ENCODE measurements at places on chromosomes 1 and 21. TPM values are rescaled to one million over a fixed set of nuclear protein-coding genes. Genes with fewer than 3 reads are reported as not detected.

DNA sequence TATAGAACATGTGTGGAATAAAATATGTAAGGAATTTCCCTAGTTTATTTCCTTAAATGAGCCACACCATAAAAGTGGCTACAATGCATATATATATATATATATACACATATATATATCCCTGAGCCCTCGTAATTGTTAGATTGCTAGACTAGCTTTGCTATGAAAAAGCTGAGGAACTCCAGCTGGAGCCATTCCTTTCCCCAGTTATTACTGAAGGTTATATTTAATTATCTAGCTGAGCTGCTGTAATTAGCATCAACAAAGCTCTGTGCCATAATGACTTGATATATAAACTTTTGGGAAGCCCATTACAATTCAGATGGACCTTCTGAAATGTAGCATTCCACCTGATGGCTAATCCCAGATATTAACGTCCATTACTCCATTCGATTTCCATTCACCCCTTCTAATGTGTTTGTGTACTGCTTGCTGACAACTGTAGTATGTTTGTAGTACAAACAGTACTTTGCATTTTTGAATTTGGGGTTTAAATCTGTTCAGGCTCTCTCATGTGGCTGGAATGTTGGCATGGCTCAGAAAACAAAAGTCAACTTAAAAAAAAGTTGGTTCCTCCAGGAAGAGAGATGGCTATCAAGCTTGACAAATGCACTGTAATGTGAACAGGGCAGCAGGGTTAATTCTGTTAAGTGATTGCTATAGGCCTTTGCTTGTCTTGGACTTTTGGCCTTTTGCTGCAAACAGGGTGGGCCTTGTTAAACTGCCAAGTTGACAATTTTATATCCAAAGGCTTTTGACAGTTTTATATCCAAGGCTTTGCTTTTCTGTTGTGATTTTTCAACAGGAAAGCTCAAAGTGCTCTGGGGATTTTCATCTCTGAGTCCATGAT, 170.0 kb downstream of the LTN1 start:
- H3K27ac ChIP-seq, result no peak overlapping the region
- no peaks in the 10 kb centered on the region for H3K27me3 ChIP-seq
- peaks cover 16% of the 10 kb centered on the region for H3K36me3 ChIP-seq

DNA sequence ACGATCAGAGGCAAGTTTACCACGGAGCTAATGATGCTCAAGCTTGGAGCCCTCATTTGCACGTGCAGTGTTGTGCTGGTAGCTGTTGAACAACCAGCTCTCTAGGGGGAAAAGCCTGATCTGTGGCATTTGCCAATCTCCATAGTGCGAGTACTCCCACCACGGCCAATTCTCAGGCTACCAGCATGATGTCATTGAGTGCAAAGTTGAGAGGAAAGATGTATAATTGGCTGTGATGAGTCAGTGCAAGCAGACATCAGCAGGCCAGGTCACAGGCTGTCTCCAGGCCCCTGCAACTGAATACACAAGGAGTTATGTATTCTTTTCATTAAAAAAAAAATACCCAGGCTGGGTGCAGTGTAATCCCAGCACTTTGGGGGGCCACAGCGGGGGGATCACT, 233.1 kb upstream of the VAMP3 start:
- H3K36me3 ChIP-seq, result no peaks in the 10 kb centered on the region
- H3K4me3 ChIP-seq, result no peak overlapping the region
- H3K4me1 ChIP-seq, result no peaks in the 10 kb centered on the region
- H3K27me3 ChIP-seq, result peaks cover 11% of the 10 kb centered on the region
- DNase-seq, result no peak

CAMK1G gene
- not detected for total RNA-seq

DNA sequence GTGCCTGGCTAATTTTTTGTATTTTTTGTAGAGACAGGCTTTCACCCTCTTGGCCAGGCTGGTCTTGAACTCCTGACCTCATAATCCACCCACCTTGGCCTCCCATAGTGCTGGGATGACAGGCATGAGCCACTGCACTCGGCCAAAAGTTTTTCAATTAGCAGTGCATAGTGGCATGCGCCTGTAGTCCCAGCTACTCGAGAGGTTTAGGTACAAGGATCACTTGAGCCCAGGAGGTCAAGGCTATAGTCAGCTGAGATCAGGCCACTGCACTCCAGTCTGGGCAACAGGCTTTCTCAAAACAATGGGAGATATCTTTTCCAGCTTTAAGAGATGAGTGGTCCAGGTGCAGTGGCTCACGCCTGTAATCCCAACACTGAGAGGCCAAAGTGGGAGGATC, 30.8 kb downstream of the DAP3 start:
- DNase-seq, result no peak
- H3K27me3 ChIP-seq, result no peaks in the 10 kb centered on the region
- no peak overlapping the region for H3K4me3 ChIP-seq
- no peaks in the 10 kb centered on the region for H3K4me1 ChIP-seq
- no peak overlapping the region for H3K27ac ChIP-seq

CFH gene
- 0.44 TPM for total RNA-seq

RAP1GAP gene
- total RNA-seq, result 0.60 TPM

SDC3 gene
- 0.16 TPM for total RNA-seq

LYPD8 gene
- total RNA-seq, result not detected

DNA sequence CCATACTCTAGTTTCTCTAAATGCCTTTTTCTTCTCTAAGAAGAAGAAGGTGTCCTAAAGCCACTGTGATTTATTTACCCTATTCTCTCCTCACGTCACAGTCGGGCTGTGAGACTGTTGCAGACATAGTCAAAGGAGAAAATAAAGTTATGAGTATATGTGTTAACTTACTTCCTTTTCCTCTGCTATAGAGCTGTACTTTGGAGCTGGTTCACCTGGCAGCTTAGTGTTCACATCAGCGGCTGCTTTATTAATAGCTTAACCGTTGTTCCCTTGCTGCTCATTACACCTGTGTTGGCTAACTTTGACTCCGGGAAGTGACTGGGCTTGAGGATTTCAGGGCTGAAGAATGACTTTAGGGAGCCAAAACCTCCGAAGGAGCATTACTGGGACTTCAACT, 3.6 kb downstream of the PFKFB2 start:
- H3K27ac ChIP-seq, result no peak overlapping the region
- H3K4me3 ChIP-seq, result no peak overlapping the region

DNA sequence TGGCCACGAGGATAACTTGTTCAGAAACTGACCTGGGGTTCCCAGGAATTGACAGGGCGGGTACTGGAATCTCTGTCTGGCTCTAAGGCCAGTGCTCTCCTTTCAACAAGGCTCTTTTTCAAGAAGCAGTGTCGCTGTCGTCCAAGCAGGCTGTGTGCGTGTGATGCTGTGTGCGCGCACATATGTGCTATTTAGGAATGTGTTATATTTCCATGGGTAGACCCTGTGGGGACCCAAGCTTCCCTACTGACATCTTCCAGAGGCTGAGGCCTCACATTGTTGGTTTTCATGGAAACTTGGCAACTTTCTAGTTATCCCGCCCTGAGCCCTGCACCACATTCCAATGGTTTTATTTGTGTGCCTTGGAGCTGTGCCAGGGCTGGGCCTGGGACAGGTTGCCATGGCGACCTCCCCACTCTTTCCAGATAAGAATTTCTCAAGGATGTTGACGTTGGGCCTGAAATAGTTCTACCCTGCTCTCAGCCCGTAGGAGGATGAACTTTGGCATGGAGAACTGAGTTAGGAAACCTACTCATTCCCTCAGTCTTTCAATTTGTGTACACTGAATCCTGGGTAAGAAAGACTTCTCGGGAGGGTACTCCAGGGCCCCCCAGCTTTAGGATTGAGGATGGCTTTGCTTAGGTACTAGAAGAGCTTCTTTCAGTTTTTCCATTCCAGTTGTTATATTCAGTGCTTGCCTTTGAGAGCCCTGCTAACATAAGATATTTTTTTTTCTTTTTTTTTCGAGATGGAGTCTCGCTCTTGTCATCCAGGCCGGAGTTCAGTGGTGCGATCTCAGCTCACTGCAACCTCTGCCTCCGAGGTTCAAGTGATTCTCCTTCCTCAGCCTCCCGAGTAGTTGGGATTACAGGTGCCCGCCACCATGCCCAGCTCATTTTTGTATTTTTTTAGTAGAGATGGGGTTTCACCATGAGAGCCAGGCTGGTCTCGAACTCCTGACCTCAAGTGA, 38.8 kb upstream of the SRSF10 start:
- H3K27me3 ChIP-seq, result no peaks in the 10 kb centered on the region
- no peak overlapping the region for H3K4me3 ChIP-seq
- DNase-seq, result no peak
- H3K27ac ChIP-seq, result no peak overlapping the region

- peaks cover 47% of the 10 kb centered on the region for H3K27me3 ChIP-seq
- peaks cover 21% of the 10 kb centered on the region for H3K36me3 ChIP-seq
- no peak for DNase-seq
- no peak overlapping the region for H3K27ac ChIP-seq
- H3K4me3 ChIP-seq, result no peak overlapping the region
- H3K4me1 ChIP-seq, result no peaks in the 10 kb centered on the region
Measured at GRCh38 chr1:159250638-159251216, 46.1 kb downstream of the ACKR1 start.

DNA sequence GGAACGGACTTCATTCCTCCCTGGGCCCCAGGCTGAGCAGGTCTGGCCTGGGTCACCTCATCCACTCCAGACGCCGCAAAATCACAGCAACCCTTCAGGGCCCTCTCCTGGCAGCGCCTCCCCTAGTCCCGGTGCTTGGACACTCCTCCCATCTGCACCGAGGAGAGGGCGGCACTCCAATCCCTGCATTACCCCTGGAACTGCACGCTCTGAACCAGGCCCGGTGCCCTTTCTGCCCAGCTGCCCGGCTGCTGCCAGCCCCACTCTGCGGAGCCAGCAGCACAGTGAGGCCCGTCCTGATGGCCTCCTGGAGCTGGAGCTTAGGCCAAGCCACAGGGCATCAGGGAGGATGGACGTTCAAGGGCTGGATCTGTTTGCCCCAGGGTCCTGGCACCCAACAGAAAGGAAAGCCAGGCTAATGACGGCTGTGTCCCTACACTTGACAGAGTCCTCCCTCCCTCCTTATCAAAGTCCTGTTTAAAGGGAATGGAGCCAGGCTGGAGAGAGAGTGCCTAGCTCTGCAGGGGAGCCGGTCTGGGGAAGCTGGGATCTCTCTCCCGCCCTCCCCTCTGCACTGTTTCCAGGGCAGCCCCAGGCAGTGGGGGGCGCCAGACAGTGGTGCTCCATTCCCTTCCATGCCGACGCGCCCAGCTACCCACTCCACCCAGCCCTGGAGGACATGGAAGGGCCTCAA, 12.7 kb downstream of the COL6A2 start:
- no peaks in the 10 kb centered on the region for H3K27me3 ChIP-seq
- peaks cover 2% of the 10 kb centered on the region for H3K4me1 ChIP-seq
- peaks cover 23% of the 10 kb centered on the region for H3K36me3 ChIP-seq
- DNase-seq, result no peak
- H3K4me3 ChIP-seq, result no peak overlapping the region

DNA sequence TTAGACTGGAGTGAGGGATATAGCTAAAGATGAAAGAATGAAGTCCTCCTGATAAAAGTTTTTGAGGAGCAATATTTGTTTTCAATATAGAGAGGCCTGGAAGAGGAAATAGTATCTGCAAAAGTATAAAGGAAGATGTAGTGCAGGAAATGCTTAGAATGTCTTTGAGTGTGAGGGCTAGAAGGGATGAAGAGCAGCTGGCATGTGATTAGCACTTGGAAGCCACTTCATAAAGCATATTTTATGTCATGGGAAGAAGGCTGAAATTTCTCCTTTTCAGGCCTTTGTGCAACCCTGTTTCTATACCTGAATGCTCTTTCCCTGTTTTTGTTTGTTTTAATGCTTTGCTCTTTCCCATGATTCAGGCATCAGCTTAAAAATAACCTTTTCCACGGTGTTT, 323.3 kb upstream of the DEPDC1 start:
- no peaks in the 10 kb centered on the region for H3K4me1 ChIP-seq

GRCh38 chr1:109619576-109620400, at the start of the genes AMPD2 and GNAT2:
Gene AMPD2, plus strand, starts transcription at chr1:109619837. Its CDS starts 1,339 bp downstream, at chr1:109621176.
Gene GNAT2, minus strand, starts transcription at chr1:109619616. Its CDS starts 6,746 bp downstream, at chr1:109612870.
- peak; percentile 85 for DNase-seq
- peaks cover 63% of the 10 kb centered on the region for H3K4me1 ChIP-seq
- H3K36me3 ChIP-seq, result no peaks in the 10 kb centered on the region
- H3K27me3 ChIP-seq, result no peaks in the 10 kb centered on the region

GRCh38 chr1:183830389-183830788, 25.5 kb downstream of the RGL1 start:
- H3K27me3 ChIP-seq, result no peaks in the 10 kb centered on the region
- DNase-seq, result no peak
- no peak overlapping the region for H3K4me3 ChIP-seq
- H3K27ac ChIP-seq, result no peak overlapping the region

GRCh38 chr1:153342178-153342577, 6.5 kb downstream of the PGLYRP4 start:
- no peak for DNase-seq
- H3K27ac ChIP-seq, result no peak overlapping the region

NBPF3 gene
- total RNA-seq, result 19.6 TPM

DNA sequence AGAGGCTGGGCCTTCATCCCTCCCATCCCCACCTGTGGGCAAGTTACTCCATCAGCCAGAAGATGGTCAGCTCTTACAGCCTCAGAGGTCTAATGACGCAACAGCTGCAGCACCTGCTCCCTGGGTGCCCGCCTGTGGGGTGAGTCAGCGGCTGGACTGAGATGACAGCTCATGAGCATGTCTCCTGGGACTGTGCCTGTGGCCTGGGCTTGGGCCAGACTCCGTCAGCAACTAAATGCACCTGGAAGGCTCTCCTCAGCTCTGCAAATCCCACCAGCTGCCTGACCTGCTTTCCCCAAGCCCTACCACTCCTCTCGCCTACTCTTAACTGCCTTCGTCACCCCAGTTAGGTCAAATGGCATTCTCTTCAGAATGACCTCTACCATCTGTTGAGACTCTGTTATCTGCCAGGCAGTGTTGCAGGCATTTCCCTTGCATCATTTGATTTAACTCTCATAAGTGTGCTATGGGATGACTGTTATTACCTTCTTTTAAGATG, 47.7 kb downstream of the ETS2 start:
- H3K27me3 ChIP-seq, result peaks cover 10% of the 10 kb centered on the region
- DNase-seq, result no peak
- H3K4me3 ChIP-seq, result no peak overlapping the region
- no peaks in the 10 kb centered on the region for H3K36me3 ChIP-seq

RGS18 gene
- 0.41 TPM for total RNA-seq

DNA sequence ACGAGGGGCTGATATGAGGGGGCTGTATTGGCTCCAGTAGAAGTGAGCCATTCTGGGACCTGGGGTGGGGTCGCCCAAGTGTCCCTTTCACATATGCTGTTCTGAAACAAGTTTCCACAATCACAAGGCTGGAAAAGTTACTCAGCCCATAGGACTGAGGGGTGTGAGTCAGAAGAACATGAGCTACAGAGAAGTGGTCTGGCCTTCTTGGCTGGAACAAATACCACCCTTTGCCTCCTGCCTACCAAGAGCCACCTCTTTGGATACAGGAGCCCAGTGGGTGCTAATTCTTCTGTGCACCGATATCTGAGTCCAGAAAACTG, 42.4 kb downstream of the MEF2D start:
- peaks cover 18% of the 10 kb centered on the region for H3K4me1 ChIP-seq
- no peaks in the 10 kb centered on the region for H3K27me3 ChIP-seq
- no peak overlapping the region for H3K4me3 ChIP-seq
- H3K36me3 ChIP-seq, result no peaks in the 10 kb centered on the region
- H3K27ac ChIP-seq, result peak overlapping the region; percentile 100

DNA sequence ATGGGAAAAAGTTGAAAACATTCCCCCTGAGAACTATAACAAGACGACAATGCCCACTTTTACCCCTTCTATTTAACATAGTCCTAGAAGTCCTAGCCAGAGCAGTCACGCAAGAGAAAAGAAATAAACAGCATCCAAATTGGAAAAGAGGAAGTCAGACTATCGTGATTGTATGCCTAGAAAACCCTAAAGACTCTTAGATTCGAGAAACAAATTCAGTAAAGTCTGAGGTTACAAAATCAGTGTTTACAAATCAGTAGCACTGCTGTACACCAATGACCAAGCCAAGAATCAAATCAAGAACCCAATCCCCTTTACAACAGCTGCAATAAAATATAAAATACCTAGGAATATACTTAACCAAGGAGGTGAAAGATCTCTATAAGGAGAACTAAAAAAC, 72.4 kb downstream of the POU2F1 start:
- DNase-seq, result no peak
- H3K36me3 ChIP-seq, result no peaks in the 10 kb centered on the region
- peaks cover 24% of the 10 kb centered on the region for H3K4me1 ChIP-seq
